NCI-H2081 treated with DMSO at 0.1 percent for 48 hours (cell line): ENCODE measurements at places on chromosomes 12 and 14.

- no peak for DNase-seq
Measured at GRCh38 chr12:92365333-92365732, 219.7 kb upstream of the BTG1 start.

GRCh38 chr14:85619851-85620250, 89.9 kb downstream of the FLRT2 start:
- DNase-seq = no peak

DNA sequence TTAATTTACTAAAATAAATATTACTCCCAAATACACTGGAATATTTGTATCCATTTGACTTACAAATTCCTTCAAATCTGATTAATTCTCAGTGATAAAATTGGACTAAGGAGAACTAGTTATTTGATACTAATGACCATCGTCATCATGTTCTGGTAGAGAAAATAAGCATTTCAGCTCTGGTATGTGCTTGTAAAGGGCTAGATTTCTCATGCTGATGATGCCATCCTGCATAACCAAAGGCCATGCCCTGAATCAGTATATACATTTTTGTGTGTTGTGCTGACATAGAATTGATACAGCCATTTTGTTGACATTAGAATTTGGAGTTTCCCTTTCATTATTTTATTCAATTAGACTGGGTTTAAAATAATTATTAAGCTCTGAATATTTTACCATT, 148.9 kb downstream of the PCNX1 start:
- no peak for DNase-seq

GRCh38 chr14:77097006-77097699, 905 bp upstream of the CIPC start:
- DNase-seq = no peak

GRCh38 chr12:122978507-122978955, 1.9 kb upstream of the ARL6IP4 start:
- DNase-seq = no peak

- no peak for DNase-seq
Measured at GRCh38 chr14:60189923-60190840, 25.0 kb upstream of the DHRS7 start.

DNA sequence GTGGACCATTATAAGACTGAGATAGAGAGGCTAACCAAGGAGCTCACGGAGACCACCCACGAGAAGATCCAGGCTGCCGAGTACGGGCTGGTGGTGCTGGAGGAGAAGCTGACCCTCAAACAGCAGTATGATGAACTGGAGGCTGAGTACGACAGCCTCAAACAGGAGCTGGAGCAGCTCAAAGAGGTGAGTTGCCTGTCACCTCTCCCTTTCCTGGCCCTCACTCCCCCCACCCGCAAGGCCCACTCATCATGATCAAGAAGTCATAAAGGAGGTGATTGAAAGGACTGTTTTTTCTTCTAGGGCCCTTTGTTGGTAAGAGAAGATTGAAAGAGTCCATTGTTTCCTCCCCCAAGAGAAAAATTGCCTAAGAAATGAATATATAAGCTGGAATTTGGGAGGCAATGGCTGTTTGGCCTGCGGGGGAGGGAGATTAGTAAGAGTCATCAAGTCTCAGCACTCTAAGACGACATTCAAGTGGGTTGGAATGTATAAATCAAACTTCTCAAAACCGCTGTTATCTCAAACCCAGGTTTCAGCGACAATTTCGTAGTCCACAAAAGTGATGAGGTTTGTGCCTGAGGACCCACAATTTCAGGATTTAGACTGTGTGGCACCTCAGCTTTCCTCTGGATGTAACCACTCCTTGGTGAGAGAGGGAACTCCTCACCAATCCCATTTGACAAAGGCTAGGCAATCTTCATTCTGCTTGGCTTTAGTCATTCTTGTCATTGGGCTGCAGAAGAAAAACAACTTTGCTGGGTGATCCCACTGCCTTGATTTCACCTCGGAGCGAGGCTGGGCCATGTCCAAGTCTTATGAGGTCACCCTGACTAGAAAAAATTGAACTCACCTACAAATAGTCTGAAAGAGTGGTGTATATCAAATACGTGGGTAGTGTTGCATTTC, 966 bp downstream of the BICD1 start:
- DNase-seq = no peak

DNA sequence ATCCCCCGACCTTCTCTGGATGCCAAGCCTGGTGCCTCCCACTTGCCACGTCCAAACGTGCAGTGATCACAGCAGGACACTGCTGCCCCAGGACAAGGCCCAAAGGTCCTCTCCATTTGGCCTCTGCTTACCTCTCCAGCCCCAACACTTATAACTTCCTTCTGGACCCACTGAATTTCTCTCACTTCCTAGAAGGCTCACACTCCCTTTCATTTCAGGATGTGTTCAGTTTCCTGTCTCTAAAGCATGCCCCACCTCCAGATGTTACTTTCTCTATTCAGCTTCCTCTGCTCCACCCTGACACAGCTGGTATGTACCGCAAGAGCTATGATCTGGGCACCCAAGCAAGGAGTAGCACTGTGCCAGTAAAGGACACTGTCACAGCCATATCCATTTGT, 33.0 kb downstream of the CDKL1 start:
- DNase-seq = no peak

- DNase-seq = no peak
Measured at GRCh38 chr12:44874981-44875416, 1.1 kb downstream of the NELL2 start.

- DNase-seq = no peak
Measured at GRCh38 chr14:95489214-95490137, 27.0 kb downstream of the SYNE3 start.

DNA sequence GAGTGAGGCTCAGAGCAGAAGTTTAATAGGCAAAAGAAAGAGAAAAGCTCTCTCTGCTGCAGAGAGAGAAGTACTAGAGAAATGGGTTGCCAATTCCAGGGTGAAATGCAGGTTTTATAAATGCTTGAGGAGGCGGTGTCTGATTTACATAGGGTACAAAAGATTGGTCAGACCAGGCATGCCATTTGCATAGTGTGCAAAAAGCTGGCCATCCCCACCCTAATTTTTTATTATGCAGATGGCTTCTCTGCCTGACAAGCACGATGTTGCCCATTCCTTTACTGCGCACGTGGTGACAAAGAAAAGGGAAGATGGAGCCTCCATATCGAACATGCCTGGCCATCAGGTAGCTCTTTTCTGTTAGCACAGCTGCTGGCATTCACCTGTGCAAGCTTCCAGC, 209.3 kb upstream of the PPFIA2 start:
- DNase-seq = no peak

DNA sequence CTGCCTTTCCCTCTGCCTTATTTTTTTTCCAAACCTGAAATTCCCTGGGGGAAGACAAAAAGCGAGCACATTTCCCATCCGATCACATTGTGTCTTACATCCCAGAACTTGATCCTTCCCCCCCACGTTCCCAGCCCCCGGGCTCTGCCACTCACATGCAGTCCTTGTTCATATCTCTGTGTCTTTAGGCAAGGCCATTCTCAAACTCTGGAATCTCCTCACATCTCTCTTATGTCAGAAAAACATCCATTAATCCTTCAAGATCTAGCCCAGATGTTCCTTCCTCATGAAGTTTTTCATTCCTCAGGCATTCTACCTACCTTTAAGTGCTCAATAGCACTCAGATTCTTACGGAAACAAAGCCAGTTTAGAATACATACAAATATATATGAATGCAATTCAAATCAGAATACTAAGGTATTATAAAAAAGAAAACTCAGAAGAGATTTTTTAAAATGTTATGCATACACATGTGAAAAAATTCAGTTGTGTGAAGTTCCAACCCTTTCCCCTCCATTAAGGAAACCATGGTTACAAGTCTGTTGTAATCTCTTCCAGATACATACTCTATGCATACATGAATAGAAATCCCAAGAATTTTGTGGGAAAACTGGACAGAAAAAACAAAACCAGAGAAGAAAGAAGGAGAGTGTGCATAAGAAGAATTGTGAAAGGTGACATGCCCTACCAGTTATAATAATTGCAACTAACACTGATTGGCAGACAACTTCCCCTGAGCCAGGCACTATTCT, 120.3 kb downstream of the SLC38A1 start:
- DNase-seq = no peak

DNA sequence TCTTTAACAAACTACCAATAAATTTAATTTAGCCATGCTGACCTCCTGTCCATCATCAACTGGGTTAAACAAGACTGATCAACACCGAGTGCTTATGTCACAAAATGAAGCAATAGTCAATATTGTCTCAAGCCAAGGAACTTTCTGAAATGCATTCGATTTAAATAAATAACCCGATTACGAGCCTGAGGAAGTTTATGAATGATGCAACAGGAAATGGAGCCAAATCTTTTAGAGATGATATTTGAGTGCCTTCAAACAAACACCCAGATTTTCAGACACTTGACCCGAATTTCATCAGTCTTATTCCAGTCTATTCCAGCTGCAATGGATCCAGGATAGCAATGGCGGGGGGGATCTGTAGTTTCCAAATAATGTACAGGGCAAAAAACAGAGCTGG, 27.9 kb downstream of the FAR2 start:
- DNase-seq = no peak

DNA sequence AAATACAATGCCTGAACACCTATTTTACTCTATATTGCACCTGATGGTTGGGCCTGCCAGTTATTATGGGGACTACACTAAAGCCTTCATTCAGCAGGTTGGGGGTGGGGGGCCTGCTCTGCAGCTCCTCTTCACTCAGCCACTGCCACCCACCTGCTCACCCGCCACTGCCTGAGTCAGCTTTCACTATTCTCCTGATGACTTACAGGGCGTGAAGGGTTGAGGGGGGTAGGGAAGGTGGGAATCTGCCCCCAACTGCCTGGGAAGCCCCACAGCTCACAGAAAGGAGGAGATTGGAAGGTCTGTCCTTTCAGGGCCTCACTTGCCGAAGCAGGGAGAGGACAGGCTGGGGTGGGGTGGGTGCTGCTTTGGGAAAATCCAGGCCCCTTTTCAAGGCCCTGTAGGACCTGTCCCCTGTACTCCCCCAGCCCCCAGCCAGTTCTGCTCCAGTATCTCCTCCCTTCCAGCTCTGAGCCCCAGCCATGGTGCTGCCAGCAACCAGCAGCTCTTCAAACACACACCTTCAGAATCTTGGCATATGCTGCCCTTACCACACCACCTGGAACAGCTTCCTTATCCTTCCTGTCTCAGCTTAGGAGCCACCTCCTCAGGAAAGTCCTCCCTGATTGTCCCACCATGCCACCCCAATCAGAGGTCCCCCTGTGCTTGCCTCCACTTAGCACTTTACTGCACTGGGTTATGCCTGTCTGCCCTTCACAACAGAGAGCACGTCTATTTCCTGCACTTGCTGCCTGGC, 33.1 kb downstream of the IRF2BPL start:
- no peak for DNase-seq

DNA sequence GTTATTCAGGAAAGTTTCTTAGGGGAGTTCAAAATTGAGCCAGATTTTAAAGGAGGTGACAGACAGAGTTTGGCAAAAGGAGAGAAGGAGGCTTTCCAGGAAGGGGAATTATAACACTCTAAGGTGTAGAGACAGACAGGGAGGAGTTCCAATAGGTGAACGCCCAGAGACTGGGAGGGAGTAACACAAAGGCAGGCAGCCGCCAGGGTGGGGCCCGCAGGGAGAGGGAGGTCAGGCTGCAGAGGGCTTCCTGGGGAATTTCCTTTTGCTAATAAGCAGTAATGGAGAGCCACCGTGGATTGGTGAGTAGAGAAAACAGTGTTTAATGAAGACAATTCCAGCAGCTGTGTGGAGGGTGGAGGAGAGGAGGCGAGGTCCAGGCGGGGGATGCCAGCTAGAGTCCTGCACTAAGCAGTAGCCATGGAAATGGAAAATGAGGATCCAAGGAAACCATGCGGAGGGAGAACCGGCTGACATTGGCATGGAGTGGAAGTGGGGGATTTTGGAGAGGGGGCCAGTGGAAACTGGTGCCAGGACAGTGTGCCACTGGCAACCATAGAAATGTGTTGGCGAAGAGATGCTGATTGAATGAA, 22.2 kb downstream of the GRIN2B start:
- DNase-seq = no peak

GRCh38 chr12:112577473-112578329, 159.0 kb downstream of the PTPN11 start:
- DNase-seq = no peak

DNA sequence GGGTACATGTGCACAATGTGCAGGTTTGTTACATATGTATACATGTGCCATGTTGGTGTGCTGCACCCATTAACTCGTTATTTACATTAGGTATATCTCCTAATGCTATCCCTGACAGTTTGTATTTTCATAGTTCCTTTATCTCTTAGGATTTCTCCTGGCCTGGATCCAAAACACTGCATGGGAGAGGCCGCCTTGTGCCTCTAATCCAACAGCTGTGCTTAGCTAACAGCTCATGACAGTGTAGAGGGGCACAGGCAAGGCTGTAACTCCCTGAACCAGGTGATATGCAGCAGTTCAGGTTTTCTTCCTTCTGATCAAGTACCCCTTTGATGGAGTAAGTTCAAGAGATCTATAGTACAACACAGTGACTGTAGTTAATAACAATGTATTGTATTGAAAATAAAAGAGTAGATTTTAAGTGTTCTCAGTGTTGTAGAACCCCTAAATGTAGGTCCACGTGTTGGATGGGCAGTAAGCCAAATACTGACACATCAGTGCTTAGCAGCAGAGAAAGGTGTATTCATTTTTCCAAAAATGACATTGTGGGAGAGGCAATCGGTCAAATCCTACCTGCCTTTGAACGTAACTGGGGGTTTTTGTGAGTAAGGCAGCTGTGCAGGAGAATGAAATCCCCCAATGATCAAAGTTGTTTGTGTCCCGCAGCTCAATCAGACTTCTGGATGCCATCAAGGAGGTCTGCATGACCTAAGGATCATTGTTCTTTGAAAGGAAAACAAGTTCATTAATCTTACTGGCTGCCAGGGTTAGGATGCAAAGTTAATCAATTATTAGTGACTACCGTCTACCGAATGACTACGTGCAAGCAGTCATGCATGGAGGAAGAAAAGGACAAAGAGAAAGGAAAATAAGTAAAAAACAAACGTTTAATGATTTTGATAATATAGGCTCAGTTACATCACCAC, 89.3 kb upstream of the FGD4 start:
- no peak for DNase-seq

GRCh38 chr14:75254381-75254822, 24.2 kb upstream of the FOS start:
- DNase-seq = no peak

GRCh38 chr14:20626274-20626673, 15.2 kb downstream of the OR6S1 start:
- no peak for DNase-seq

DNA sequence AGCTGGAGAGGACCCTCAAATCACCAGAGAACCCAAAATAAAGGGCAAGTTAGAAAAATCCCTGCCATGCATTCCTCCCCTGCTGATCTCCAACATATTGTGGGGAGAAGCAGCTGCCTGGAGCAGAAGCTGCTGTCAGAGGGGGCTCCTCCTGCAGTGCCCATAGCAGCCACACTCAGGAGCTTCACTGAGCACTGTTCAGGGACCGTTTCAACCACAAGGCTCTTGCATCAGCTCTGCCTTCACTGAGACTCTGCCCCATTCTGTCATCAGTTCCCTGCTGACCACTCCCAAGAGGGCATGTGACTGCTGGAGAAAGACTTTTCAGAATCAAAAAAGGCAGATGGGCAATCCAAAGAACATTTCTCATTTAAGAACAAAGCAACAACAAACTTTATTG, 392.7 kb downstream of the GALC start:
- no peak for DNase-seq
